NCI-H510A treated with DMSO at 0.1 percent for 48 hours (cell line): ENCODE measurements at places on chromosomes 13 and 19.

DNA sequence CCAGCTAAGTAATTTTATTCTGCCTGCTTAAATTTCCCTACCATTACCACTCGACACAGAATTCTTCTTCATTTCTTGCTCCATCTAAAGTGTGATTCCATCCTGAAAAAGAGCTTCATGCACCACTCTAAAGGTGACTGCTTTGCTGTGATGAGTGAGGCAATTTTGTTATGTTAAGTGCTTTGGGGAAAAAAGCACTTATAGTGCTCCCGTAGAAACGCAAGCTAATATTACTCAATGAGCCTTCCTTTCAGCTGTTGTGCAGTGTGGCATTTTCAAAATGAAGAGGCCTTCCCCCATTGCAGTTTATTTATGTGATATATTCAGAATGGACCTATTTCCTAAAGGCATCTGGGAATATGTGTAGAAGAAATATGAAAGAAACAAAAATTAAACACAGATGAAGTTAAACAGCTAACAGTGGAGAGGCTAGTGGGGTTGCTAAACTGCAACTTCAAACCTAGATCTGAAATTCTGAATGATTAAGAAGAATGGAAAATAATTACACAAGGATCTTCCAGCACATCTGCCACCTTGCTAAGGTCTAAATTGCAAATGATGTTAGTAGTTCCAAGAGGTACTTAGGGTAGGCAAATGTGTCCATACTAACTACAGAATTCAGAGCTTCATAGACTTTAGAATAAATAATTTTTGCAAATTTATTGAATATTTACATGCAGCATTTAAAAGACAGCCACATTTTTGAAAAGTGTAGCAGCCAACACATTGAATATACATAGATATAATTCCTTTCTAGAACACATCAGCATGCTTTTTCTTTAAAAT, 211.7 kb downstream of the DCT start:
- DNase-seq: peak; percentile 15

DNA sequence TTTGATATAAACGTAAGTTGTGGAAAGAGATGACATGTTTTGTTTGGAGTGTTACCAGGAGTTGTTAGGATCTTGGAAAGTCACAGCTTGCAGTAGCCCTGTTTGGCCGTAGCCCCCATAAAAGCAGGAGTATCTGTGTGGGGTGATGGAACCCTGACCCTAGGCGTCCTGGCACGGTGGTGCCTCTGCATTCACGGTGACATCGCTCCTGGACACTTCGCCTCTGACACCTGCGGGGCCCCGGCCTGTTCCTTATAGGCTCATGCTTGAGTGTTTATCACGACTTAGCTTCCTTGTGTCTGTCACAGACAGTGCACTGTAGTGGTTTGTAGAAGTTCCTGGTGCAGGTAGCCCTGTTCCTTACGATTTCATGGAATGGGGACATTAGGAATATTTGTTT, 74.2 kb downstream of the ATP11A start:
- no peak for DNase-seq

DNA sequence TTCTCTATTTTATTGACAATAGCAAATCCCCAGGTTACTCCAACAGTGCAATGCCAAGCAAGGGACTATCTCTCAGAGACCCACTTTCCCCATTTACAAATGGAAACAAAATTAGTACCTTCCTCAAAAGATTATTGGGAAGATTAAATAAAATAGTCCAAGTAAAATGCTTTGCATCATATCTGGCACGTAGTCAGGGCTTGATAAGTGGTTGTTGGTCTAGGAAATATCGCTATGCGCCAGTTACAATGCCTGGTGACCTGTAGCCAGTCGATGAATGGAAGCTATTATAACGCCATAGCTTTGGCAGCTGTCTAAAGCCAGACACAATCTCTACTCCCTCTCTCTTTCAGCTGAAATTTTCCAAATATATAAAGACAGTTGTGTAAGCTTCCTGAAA, 220.3 kb downstream of the RAP2A start:
- no peak for DNase-seq

- DNase-seq: no peak
Observed at GRCh38 chr19:29705706-29706105, 9.4 kb downstream of the C19orf12 start.

DNA sequence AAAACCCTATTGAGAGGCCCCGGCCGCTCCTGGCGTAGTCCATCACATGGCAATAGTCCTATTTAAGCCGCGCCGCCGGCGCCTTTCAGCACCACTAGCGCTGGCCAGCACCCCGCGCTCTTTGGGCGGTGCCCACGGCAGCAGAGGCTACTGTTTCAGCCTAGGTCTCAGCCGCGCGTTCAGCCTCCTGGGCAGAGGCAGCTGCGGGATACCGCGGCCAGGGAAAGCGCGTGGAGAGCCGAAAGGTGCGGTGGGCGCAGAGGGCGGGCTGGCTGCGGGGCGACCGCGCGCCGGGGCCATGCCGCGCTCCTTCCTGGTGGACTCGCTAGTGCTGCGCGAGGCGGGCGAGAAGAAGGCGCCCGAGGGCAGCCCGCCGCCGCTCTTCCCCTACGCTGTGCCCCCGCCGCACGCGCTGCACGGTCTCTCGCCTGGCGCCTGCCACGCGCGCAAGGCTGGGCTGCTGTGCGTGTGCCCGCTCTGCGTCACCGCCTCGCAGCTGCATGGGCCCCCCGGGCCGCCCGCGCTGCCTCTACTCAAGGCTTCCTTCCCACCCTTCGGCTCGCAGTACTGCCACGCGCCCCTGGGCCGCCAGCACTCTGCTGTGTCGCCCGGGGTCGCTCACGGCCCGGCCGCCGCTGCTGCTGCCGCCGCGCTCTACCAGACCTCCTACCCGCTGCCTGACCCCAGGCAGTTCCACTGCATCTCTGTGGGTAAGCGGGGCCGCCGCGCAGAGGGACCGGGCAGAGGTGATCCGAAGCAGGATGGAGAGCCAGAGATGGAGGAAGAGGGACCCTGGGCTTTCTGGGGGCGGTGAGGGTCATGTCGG, at the start of gene GSX1:
TSS of gene GSX1 (plus strand) at position 91 of the 826 bp plus-strand sequence. CDS start at position 299, 208 bp downstream.
- DNase-seq: no peak

GRCh38 chr13:111909971-111910671, 156.8 kb upstream of the SOX1 start:
- no peak for DNase-seq

GRCh38 chr13:30224732-30225131, 82.6 kb downstream of the KATNAL1 start:
- no peak for DNase-seq

- no peak for DNase-seq
Observed at GRCh38 chr13:68257111-68257842, 1027.1 kb upstream of the PCDH9 start.

DNA sequence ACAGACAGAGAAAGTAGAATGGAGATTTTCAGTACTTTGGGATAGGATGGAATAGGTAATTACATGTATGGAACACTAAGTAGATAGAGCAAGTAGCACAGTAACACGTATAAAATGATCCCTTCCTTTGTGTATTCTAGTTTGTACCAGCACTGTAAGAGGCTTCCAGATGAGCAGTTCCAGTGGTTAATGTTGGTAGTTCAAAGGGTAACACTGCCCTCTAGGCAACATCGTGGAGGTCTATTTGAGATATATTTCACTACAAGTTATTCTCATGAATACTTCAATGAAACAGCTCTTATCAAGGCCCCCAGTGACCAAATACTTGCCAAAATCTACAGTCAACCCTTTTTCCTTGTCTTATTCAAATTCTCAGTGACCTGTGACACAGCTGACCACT, 13.5 kb upstream of the ZNF563 start:
- no peak for DNase-seq
